ENCODE measurements at places on chromosomes 6 and 20.

- DNase-seq: no peak
Measured at GRCh38 chr6:49826743-49827406, 39.5 kb downstream of the CRISP1 start.

DNA sequence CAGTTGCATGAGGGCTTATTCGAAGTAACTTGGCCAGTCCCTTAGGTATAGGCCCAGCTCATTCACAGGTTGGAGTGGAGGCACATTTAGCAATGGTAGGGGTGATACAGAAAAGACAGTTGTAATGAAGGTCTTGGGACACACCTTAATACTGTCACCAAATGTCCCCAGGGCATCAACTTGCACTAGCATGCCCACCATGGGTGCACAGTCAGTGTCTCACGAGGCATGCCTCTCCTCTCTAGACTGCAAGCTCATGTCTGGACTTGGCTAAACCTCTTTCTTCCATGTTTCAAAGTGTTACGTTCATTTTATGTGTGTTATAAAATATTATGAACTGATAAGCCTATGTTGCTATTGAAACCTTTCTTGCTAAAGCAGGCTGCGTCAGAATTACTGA lies 124.0 kb upstream of the ECI2 start:
- no peak for DNase-seq

DNA sequence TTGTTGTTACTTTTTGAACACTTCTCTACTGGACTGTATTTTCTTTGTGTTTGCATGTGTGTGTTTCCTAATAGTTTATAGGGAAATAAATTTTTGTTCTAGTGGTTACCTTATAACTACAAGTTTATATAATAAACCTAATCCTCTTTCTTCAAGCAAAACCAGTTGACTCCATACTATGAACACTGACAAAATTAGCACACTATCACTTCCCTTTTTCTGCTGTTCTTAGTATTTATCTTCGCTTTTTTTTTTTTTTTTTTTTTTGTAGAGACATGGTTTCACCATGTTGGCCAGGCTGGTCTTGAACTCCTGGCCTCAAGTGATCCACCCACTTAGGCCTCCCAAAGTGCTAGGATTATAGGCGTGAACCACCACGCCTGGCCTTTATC lies 25.0 kb upstream of the C6orf62 start:
- no peak for DNase-seq

DNA sequence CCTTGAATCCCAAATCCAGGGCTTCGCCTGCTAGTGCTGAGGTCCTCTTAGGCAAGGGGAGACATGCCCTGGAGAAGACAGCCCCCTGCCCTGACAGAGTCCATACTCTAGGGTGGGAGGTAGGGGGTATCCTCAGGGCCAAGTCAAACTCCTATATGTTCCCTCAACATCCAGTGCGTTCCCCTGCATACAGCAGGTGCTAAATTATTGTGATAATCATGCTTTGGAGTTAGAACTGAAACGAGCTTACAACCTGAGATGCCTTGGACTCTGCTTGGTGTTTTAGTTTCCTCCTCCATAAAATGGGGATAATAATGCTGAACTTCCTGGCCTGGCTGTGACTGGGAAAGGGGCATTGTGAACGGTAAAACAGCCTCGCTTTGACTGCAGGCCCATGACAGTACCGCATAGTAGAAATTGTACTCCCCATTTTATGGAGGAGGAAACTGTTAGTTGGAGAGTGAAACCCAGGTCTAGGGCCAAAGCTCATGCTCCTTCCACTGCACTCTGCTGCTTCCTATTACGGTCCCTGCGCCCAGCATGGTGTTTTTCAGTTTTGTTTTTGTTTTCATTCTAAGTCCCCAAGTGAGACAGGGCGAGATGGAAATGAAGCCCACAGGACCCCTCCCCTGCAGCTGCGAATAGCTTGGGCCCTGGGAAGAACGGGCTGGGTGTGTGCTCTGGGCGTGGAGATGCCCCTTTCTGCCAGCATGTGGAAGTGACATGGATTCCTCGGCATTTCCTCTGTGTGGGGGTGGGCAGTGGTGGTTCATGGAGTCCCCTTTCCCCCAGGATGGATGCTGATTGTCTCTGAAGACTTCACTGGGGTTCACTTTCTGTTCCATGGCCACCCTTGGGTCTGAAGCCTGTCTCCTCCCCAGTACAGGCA lies 162.5 kb downstream of the VEGFA start:
- DNase-seq: no peak

- DNase-seq: no peak
Measured at GRCh38 chr6:128478230-128479047, 42.0 kb downstream of the PTPRK start.

Measured in NT2/D1 (cell line).